Activated B cell treated with CpG ODN at 0.5 μM for 24 hours (primary cell): ENCODE measurements at places on chromosomes 3 and 15.

- DNase-seq = no peak
These were observed 71.0 kb upstream of the ARHGEF26 start for GRCh38 chr3:154050216-154050615.

GRCh38 chr15:75030424-75030823 lies 7.0 kb downstream of the PPCDC start:
- DNase-seq = no peak

GRCh38 chr3:52231502-52232278 lies 6.2 kb upstream of the TLR9 start:
- DNase-seq = peak; percentile 89

- DNase-seq = no peak
These were observed 927.7 kb downstream of the ROBO2 start for GRCh38 chr3:77967621-77968020.

DNA sequence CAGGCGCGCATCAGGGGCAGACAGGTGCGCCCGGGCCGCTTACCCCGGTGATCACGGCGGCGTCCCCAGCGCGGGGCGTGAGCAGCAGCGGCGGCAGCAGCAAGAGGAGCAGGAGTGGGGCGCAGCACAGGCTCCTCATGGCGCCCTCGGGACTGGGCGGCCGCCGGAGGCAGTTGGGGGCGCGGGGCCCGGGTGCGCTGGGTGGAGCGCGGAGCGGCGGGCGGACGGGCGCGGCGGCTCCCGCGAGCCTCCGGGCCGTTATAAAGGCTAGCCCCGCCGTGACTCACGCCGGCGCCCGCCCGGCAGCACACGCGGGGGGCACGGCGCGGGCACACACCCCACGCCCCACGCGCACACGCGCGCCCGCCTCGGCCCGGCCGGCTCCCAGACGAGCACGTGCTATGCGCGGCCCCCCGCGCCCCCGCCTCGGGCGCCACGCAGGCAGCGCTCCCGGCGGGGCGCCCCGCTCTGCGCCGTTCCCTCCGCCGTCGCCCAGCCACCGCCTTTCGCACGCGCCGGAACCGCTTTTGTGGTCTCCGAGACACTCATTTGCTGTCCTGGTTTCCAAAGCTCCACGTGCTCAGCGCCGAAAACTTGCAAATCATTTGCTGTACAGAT lies at the start of gene PROK2:
Gene PROK2, minus strand, starts transcription at position 235 of the 618 bp plus-strand sequence. Its CDS starts 96 bp downstream, at position 139.
- peak; percentile 20 for DNase-seq

DNA sequence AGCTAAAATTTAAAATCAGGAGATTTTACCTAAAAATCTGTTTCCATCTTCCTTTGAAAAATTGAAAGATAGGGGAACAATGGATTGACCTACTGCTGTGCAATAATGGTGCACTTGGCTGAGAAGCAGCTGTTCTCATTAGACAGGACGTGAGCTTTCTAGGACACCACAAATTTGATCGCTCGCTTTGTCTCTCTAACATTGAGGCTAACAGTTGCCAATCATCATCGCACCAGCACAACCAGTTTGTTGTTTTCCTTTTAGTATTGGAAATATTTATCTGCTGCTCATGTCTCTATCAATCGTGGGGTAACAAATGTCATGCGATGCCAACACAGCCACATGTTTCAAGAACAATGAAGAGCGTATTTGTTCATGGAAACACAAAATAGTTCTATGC lies 228.8 kb upstream of the P2RY1 start:
- DNase-seq = no peak

DNA sequence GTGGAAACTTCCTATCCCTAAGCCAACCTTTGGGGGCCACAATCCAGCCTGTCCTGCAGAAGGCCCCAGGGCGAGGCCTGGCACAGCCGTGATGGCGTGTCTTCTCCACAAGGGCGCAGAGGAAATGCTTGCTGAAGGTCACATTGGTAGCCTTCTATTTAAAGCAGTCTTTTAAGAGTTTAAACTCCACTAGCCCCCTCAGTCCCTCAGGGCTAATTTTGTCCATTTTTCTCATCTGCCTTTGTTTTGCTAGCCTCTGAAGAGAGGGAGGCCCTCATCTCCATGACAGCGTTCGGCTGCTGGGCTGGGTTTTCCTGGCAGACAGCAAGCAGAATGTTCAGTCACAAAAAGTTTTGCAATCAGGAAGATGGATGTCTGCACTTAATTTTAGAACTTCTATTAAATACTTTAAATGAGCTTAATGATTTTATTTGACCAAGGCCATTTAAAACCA lies 40.8 kb downstream of the RARB start:
- DNase-seq = no peak

DNA sequence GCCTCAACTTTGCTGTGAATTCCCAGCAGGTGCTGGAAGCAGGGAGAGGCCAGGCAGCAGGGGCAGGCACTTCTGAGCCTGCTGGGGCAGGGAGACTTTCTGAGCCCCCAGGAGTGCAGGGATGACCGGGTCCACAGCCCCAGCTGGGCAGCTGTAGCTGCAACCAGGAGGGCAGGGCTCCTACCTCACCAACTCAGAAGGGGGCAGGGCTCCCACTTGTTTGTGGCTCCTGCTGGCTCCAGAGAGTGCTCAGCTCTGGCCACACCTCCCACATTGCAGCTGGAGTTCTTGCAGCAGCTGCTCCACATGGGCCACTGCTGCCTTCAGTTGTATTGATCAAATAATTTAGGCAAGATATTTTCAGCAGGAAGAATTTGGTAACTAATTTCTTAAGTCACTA lies 812.3 kb downstream of the NSUN3 start:
- DNase-seq = no peak

GRCh38 chr3:2908693-2909351 lies 201.4 kb downstream of the IL5RA start:
- no peak for DNase-seq

DNA sequence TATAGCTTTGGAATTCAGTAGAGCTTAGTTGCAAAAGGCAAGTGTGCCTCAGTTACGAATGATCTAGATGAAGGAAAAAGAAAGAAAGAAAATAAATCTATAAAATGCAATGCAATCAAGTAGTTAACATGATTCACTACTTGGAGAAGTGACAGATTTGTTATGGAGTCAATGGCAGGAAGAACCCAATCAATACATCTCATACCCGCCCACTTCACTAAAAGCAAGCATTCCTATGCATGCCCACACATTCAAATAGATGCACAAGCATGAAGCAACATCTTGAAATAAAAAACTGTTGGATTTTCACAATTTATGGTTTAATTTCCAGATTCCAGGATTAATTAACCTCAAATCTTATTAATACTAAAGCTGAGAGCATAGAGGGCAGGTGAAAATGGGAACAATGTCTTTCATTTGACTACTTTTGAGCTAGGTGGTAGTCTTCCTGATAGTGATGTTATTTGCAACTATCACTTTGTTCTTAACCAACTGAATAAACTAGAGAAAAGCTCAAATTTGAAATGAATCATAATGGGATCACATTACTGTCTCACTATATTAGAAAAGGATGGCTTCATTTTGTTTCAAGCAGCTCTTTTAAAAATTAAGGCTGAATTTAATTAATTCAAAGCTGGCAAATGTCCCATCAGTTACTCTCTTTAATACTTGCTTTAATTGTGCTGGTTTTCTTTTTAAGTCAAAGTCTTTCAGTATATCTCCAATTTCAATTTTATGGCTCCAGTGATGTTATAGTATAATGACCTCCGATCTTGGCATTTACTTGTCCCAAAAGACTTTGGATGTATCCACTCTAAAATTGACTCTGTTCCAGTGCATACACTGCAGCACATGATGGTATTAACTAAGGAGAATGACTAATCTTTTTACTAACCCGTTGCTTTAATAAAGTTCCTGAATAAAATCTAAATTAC lies 46.7 kb upstream of the CCDC50 start:
- DNase-seq = no peak

DNA sequence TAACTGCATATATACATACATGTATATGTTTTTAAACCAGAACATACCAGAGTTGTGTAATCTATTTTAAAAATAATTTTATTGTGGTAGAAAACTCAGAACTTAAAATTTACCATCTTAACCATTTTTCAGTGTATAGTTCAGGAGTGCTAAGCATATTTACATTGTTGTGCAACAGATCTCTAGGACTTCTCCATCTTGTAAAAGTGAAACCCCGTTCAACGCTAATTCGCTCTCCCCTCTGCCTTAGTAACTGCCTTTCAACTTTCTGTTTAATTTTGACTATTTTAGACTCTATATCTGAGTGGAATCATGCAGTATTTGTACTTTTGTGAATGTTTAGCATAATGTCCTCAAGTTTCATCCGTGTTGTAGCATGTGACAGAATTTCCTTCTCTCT lies 51.8 kb upstream of the SSR3 start:
- DNase-seq = no peak

DNA sequence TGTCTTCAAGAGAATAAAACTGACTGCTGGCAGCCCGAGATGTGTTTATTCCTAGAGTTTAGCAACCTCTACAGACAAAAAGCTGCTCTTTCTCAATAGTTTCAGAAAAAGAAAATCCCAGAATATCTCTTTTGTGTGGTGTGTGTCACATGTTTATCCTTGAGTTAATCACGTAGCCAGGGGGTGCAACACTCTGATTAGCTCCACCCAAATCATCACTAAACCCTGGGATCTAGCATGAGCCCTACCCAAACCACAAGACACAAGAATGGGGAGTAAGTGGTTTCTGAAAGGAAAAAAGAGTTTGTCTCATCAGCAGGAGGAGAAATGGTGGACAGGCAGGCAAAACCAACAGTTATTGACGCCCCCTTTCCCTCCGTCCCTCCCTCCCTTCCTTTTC lies 78.5 kb upstream of the AGBL1 start:
- DNase-seq = no peak

DNA sequence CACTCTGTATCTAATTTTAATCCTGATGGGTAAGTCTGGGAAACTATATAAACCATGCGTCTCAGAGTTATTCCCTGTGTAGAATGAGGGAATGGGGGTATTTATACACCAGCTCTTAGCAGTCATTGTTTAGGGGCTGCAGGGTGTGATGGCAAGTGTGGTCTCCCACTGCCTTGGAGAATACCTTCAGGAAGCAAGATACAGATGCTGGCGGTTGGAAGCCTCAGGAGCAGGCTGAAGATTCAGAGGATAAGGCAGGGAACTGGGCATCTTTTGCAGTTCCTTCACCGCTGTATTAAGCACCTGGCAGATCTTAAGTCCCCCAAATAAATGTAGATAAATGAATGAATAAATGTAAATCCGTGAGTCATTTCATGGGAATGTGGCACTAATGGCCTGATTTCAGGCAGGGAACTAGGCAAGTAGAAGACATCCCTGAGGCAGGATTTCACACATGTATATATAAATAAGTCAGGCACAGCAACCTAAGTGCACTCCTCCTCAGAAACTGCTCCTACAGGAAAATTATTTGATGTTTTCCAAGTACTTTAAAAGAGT lies 209.2 kb upstream of the GADL1 start:
- no peak for DNase-seq

DNA sequence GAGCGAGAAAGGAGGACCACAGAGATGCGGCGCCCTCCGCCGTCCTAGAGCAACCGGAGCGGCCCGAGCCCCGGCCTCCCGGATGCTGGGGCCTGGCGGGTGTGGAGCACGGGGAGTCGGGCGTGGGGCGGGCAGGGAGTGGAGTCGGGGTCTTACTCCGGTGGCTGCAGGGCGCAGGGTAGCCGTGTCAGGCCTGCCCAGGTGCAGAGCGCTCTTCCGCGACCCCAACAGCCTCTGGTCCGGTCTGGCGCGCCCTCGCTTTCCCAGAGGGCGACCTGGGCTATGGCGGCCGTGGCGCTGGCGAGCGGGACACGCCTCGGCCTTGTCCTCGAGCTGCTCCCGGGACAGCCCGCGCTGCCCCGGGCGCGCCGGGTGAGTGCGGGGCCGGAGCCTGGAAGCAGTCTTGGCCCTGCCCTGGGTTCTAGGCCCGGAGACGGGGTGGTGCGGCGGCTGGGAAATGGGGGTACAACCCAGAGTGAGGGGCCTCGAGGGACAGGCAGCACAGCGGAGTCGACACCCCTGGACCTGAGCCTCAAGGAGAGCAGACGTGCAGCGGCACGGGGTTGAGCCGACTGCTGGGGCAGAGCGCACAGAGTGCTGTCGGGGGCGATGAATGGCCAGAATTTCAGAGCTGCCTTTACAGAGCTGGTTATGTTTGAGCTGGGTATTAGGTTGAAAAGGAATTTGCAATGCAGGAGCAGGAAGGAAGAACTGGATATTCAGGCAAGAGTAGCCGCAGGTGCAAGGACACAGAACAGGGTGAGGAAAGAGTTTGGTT lies at the start of gene ZNF662:
Gene ZNF662, plus strand, starts transcription at position 73 of the 778 bp plus-strand sequence. CDS start 1,973 bp downstream, outside the sequence.
- no peak for DNase-seq

- no peak for DNase-seq
These were observed 329.0 kb upstream of the SEMA6D start for GRCh38 chr15:47388299-47388698.

DNA sequence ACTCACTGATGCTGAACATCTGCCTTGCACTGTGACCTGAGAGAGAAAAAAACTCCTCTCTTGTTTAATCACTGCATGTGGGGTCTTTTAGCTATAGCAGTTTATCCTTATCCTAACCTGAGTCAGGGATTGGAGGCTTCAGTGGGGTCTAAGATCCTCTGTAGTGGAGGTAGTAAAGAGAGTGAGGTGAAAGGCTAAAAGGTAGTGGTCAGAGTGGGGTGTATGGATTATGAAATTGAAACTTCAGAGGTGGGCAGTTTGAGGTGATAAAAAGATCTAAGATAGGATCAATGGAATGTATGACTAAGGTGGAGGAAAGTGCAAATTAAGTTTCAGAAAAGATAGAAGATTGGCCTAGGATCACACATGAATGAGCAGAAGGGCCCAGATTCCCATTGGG lies 36.5 kb downstream of the DET1 start:
- no peak for DNase-seq
